ENCODE measurements at places on chromosomes 5 and 9.

DNA sequence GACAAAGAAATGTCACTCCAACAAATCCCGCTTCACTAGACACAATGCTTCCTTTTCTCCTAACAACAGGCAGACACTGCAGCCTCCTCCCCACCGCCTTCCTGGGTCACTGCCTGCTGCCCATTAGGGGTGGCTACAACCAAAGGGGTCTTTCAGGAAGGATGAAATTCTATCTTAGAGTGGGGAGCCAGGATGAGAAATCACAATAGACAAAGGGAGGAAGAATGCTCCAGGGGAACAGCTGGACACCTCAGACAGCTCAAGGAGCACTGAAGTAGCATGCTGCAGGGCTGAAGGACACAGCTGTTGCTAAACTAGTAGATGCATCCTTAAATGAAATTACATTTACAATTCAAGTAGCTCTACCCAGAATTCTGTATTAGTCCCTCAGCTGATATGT lies 54.2 kb downstream of the PRELID2 start:
- no peak for DNase-seq

DNA sequence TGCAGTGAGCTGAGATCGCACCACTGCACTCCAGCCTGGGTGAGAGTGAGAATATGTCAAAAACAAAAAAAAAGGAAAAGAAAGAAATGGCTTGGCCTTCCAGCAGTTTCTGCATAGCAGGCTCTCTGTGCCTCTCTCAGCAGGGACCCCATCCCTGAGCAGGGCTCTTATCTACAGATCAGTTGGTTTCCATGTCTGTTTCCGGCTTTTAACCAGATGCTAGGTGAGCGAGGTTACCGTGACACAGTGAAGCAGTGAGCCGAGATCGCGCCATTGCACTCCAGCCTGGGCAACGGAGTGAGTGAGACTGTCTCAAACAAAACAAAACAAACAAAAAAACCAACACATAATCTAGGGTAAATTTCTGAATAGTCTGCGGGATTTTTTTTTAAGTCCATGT lies 51.4 kb downstream of the COL5A1 start:
- DNase-seq, result no peak

DNA sequence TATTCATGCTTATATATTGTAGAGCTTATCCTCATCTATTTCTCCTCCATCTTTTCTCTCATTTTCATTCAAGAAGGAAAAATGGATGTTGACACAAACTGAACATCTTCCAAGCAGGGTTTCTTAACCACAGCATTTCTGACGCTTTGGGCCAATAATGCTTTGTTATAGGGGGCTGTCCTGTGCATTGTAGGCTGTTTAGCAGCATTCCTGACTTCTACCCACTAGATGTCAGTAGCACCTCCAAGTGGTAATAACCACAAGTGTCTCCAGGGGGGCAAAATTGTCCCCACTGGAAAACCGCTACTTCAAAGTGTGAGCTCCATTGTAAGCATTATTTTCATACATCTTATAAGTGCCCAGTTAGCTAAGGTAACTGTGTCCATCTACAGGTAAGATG lies 2.6 kb upstream of the TXNDC8 start:
- no peak for DNase-seq

DNA sequence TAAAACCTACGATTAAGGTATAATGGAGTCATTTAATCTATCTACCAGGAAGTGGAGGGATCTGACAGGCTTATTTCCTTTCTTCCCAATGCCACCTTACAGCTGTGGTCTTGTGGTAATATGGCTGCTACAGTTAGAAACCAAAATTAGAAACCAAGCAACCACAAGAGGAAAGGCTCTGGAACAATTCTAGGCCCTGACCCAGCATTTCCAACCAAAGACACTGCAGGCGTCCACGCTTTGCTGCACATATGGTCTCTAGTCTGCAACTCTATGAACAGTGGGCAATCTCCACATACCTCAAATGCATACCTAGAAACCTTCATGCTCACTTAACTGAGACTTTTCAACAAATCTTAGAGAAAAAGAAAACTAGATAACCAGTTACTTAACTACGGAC lies 339.1 kb downstream of the NFIB start:
- DNase-seq, result no peak

DNA sequence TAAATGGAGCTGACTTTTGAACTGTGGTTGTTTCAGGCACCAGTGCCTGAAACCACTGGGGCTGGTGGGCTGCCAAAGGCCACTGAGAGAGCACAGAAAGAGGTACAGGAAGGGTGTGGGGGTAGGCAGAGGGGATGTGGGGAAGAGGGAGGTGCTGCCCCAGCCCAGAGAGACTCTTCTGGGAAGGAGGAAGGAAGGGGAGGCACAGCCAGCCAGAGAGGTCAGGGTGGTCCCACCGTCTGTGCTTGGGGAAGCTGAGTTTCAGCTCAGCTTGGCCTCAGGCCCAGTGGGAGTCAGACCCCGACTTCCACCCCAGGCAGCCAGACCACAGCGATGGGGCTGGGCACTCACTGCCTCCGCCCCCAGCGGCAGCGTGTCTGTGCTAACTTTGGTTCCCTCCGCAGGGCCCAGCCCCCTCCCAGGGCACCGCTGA lies 8.6 kb upstream of the PHYKPL start:
- no peak for DNase-seq

DNA sequence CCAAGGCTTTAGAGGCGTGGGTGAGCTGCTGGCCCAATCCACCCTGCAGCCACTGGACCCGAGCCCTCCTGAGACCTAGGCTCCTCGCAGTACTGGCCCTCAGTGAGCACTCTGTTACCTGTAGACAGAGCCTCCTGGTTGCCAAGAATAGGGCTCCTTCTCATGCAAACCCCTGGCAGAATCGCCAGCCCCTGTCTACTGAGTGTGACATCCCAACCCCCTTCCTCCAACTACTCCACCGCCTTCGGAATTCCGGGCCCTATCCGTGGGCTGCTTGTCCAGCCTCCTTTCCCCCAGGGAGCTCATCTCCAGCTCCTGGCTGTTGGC lies 23.8 kb upstream of the COL5A1 start:
- no peak for DNase-seq

DNA sequence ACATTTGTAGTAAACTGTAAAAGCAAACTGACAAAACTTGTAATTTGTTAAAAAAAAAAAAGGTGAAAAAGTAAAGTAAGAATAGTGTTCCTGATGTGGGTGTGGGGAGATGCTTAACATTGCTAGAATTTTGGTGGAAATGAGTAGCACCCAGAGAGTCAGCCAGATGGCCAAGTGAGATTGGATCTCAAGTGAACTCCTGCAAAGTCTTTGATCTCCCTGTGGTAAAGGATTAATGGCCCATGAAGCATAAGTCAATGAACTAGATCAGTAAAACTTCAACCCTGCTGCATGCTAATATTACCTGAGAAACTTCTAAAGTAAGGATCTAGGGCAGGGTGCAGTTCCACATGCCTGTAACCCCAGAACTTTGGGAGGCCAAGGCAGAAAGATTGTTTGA lies 19.0 kb upstream of the FAM169A start:
- DNase-seq, result no peak

GRCh38 chr5:57862471-57862911 lies 379.9 kb upstream of the ACTBL2 start:
- no peak for DNase-seq

GRCh38 chr5:80967500-80968181 lies 7.5 kb downstream of the RASGRF2 start:
- DNase-seq, result no peak

DNA sequence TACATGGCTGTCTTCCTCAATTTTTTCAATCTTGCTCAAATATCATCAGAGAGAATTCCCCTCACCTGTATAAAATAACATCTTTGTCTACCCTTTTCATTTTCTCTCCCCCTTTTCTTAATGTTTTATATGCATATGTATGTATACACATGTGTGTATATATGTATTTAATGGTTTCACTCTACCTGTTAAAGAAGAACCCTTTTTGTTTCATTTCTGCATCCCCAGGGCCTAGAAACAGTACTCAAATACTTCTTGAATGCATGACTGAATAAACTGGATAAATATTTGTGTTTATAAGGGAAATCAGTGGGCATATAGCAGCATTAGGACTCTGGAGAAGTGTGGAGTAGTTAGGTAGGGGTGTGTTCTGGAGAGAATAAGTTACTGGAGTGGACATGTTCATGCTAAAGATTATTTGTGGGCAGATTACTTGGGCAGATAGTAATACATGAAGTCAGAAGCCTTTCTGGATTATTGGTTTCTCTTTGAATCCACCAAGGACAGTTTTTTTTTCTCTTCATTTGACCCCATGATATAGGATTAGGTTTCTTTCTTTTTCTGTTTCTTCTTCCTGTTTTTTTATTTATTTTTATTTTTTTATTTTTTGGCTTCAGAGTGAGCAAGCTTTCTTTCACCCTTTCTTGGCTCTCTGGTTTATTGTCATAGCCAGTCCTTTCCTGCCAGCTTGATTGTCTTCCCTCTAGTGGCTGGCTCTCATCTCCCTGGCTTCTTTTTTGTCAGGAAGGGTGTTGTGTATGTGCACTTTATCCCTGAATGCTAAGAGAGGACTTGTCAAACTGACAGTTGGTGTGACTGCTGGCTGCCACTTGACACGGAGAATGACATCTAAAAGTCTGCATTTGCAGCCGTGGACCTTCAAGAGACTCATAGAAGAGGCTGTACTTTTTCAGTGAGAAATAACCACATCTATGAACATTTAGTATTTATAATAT lies 89.3 kb downstream of the ZCCHC7 start:
- no peak for DNase-seq

DNA sequence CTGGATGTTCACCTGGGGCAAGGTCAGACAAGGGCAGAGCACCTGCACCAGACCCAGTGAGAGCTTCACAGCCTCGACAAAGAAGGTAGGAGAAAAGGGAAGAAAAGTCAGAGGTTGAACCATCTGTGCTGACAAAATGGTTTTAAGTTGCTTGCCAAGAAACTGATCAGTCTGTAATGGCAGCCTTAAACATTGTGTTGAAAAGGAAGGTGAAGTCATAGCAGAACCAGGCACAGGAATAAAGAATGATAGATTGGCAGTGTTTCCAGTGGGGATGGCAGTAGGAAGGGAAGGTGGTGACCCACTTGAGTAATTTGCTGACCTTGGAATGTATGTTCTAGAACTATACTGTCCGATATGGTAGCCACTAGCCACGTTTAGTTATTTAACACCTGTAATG lies 34.2 kb downstream of the HTR4 start:
- DNase-seq, result no peak

DNA sequence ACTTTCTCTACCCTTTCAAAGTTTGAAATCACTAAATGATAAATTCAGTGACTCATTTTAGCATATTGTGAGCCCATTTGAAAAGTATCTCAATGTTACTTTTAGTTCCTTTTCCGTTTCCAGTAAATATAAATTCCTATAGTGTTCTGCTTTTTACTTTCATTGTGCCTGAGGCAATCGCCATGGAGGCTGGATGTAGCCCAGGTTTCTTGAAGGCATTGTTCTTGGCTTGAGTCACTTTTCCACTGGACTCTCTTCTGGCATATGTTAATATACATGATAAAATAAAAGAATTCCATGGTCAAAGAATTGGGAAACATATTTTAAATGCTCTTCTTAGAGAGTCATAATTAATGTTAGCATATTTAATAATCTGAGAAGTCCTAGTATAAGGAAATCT lies 327.0 kb downstream of the IZUMO3 start:
- no peak for DNase-seq

- peak; percentile 70 for DNase-seq
Measured at GRCh38 chr5:138641547-138642298, 66.5 kb upstream of the HSPA9 start.

- DNase-seq, result no peak
Measured at GRCh38 chr9:7284117-7284516, 515.5 kb downstream of the DMAC1 start.
